NAMALWA (cell line): ENCODE measurements at places on chromosomes 12 and 14.
A peak's percentile ranks its signal among the peaks of the same experiment; 100 is the strongest.

- no peak for DNase-seq
Measured at GRCh38 chr12:49949866-49950265, 671 bp upstream of the AQP2 start.

GRCh38 chr14:102140750-102141145 lies 1.1 kb downstream of the WDR20 start:
- DNase-seq = no peak

- DNase-seq = no peak
Measured at GRCh38 chr14:61498303-61498702, 176.9 kb downstream of the PRKCH start.

GRCh38 chr12:30155001-30155730 lies 371.4 kb upstream of the TMTC1 start:
- no peak for DNase-seq

DNA sequence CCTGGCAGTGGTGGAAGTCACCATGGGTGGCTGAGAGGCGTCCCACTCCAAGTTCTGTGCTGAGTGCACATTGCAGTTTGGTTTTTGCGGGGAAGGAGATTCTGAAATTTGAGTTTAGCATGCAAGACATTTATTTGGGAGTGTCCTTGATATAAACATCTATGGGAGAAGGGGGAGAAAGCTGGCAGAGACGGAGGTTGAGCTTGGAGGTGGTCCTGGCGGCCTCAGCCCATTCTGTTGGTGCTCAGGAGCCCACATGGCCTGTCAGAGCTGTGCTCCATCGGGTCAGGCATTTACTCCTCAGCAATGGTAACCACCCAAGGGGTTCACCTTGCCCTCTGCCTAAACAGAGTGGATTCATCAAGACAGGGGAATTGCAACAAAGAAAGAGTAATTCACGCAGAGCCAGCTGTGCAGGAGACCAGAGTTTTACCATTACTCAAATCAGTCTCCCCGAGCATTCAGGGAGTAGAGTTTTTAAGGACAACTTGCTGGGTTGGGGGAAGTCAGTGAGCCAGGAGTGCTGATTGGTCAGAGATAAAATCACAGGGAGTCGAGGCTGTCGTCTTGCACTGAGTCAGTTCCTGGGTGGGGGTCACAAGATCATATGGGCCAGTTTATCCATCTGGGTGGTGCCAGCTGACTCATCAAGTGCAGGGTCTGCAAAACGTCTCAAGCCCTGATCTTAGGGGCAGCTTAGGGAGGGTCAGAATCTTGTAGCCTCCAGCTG lies 323.3 kb upstream of the TMEM132C start:
- DNase-seq = no peak

DNA sequence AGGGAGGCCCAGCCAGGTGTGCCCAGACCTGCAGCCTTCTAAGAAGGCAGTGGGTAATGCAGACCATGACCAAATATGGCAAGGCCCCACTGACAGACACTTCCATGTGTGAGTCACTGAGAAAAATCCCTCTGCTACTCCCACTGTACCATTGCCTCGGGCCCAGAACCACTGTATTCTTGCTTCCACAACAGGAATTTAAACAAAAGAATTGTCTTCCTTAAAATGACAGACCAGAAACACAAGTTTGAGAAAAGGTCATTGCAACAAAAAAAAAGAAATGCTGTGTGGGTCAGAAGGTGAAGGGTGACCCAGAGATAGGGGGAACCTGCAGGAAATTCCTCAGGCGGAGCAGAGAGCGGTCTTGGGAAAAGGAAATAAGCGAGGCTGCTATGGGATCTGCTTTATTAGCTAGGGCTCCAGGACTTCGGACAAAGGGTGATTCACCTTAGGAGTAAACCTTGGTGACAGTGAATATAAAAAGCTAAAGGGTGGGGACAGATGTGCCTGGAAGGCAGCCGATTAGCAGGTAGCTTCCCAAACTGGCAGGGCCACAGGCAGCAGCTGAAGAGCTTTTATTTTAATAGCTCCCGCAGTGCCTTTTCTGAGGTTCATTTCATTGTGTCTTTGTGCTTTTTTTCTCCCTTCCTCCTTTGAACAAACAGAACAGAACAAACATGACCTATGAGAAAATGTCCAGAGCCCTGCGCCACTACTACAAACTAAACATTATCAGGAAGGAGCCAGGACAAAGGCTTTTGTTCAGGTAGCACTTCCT lies 185.3 kb upstream of the BCL2L14 start:
- DNase-seq = no peak

DNA sequence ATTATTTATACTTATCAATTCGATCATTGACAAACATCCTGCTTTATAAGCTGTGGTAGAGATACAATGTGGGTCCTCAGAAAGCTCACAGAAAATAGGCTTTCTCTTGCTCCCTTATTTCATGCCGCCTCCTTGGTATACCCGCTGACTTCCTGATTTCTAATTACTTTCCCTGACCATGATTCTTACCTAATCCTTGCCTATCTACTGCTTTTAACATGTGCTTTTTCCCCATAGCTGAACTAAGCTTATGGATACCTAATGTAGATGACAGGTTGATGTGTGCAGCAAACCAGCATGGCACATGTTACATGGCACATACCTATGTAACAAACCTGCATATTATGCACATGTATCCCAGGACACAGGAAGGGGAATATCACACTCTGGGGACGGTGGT lies 65.1 kb downstream of the ITPR2 start:
- DNase-seq = no peak

- no peak for DNase-seq
Measured at GRCh38 chr14:37826869-37827268, 231.4 kb downstream of the TTC6 start.

DNA sequence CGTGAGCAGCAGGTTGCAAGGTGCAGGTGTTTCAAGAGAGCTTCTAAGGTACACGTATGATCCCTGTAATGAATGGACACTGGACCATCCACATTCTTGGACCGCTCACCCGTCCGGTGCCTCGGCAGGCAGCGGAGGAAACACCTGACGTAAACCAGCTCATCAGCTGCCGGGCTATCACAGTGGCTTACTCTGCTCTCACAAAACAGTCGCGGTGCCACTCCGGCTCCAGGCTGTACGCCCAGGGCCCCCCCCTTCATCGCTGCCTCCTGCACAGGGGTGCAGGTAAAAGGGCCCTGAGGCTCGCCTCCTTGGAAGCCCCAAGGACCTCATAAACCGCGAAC lies 436 bp downstream of the VPS33A start:
- peak; percentile 62 for DNase-seq

DNA sequence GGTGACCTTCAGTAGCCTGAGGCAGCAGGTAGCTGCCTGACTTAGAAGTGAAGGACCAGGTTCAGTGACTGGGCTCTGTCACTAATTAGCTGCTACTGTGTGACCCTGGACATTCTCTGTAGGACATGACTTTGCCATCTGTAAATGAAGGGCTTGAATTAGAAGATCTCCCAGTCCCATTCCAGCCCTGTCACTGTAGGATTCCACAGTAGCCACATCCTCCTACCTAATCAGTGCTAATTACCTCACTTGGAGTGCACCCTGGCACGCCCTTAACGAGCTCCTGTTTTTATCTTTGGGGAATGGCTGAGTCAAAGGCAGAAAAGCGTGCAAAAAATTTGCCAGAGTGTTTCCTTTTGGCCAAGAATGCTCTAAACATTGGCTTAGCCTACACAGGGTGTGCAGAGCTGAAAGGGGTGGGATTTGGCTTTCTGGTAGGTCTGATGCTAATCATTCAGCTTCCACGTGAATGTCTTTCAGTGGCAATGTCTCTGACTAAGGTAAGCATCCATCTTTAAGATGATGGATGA lies 6.8 kb downstream of the NTF3 start:
- no peak for DNase-seq

- DNase-seq = no peak
Measured at GRCh38 chr12:12378616-12379015, 21.7 kb downstream of the BORCS5 start.

DNA sequence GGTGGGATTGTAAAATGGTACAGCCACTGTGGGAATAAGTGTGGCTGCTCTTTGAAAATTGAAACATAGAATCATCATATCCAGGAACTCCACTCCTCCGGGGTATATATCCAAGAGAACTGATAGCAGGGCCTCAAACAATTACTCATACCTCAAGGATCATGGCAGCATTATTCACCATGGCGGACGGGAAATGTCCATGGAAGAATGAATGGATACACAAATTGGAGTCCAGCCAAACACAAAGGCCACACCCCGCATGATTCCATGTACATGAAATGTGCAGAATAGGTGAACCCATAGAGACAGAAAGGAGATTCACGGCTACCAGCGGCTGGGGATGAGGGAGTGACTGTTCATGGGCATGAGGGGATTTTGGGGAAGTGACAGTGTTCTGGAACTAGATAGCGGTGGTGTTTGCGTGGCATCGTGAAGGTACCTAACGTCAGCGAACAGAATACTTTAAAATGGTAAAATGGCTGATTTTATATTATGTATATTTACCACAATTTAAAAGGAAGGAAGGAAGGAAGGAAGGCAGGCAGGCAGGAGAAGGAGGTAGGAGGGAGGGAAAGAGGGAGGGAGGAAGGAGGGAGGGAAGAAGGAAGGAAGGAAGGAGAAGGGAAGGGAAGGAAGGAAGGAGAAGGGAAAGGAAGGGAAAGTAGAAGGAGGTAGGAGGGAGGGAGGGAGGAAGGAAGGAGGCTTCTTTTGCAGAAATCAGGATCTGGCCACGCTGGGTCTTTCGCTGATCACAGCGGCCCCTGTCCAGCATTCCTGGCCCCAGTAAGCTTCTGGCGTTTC lies 14.1 kb upstream of the NCOR2 start:
- no peak for DNase-seq

DNA sequence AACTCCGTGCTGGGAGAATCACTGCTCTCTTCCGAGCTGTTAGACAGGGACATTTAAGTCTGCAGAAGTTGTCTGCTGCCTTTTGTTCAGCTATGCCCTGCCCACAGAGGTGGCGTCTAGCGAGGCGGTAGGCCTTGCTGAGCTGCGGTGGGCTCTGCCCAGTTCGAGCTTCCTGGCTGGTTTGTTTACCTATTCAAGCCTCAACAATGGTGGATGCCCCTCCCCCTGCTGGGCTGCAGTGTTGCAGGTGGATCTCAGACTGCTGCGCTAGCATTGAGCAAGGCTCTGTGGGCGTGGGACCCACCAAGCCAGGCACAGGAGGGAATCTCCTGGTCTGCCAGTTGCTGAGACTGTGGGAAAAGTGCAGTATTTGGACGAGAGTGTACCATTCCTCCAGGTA lies 43.7 kb downstream of the GPR137C start:
- DNase-seq = no peak

DNA sequence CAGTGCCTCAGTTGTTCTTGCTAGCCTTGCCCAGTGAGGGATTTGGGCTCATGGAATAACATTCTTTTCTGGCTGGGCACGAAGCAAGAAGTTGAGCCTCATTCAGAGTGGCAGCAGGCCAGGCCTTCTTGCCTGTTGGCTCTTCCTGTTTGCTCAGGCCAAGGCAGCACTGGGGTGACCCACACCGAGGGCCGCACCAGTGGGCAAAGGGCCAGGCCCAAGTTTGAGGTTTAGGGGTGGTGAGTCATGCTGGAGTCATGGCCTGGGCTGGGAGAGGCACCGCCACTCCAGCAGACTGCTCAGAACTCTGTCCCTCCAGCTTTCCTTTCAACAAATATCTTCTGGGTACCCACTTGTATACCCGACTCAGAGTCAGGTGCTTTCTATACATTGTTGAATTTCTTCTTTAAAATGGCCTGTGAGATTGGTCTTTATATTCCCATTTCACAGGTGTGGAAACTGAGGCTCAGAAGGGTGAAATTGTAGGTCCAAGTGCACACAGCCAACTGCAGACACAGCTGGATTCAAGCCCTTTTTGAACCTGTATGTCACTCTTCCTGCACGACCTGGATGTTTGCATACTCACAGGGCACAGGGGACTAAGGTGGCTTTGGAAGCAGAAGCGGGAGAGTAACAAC lies 279.4 kb downstream of the FOXN3 start:
- no peak for DNase-seq

DNA sequence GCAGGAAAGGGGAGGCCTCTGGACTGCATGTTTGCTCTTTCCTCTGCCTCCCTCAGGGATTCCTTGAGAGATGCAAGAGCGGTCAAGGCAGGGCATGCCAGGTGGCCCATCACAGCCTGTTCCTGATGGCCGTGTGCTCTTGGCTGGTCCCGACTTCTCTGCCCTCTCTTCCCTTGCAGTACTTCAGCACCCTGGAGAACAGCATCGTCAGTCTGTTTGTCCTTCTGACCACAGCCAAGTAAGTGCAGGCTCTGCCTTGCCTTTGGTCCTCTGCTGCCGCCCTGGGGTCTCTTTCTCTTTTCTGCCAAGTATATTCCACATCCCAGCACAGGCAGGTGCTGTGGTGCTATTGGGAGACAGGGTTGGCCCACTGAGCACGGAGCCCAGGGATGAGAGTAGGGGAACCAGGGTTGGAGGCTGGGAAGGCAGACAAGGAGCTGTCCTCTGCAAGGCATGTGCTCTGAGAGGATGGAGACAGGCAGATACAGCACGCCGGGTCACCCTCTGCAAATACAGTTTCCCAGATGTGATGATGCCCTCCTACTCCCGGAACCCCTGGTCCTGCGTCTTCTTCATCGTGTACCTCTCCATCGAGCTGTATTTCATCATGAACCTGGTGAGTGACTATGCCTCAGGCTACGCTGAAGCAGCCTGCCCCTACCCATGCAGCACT lies 51.9 kb downstream of the TPCN1 start:
- no peak for DNase-seq

DNA sequence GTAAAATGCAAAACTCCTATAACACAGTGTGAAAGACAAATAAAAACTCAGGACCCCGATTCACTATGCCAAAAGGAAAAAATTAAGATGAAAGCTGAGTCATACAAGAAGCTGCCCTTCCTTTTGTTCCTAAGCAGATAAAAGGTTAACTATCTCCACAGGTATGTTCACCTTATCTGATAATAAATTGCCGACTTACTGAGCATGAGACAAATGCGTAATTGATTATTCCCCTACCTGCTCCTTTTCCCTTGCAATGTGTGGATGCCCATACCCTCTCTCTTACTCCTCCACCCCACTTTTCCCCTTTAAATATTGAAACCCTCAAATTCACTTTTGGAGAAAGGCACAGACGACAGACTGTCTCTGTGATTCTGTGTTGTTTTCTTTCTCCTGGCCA lies 148.6 kb upstream of the TMEM260 start:
- DNase-seq = no peak

DNA sequence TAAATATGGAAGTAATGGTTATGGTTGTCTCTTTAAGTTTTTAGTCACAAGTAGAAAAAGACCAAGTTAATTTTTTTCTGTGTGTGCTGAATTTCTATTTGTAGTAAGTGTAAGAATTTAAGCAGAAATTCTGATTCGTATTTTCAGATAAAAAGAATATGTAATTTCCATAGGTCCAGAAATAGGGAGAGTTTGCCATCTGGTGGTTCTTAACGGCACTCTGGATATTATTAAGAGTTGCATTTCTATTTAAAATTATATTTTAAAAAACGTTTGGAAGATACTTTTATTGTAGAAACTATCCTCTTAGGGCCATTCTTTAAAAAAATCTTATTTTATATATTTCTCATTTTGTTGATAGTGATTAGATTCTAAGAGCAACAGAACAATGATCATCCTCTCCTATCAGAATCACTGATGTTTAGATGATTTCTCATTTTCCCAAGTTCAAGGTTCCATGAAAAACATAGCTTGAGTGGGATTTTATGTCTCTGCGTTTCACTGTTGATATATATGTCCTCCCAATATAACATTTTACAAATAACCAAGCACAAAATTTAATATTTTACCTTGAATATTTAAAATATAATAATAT lies 88.3 kb downstream of the LRRK2 start:
- DNase-seq = peak; percentile 35
